Panc1 (cell line): ENCODE measurements at places on chromosomes 4 and X.

DNA sequence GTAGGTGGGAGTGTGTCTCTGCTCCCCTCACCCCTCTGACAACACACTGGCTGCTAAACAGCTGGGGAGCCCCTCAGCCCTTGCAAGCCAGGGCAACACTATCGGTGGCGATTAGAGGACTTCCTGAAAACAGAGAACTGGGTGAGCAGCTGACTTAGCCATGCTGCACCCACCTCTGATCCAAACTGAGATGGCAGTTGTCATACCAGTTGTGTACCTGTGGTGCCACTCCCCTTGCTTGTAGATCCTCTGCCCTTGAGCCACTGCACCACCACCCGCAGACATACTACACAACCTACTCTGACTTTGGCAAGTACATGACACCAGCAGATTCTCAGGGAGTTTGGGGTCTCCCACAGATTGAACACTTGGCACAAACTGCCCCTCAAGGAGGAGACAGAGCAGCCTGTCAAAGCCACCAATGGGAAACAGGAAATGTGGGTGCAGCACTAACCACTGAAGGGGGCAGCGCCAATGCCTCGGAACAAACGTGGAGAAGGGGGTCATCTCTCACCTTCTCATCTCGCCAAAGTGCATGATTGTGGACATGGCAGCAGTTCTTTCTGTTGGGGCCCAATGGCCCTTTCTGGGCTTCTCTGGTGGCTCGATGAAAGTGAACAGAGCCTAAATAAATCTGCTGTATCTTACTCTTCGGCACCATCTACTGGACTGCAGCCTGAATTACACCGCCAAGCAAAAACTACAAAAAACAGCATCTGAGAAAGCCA lies 119.8 kb downstream of the NEK1 start:
- no peak for DNase-seq

DNA sequence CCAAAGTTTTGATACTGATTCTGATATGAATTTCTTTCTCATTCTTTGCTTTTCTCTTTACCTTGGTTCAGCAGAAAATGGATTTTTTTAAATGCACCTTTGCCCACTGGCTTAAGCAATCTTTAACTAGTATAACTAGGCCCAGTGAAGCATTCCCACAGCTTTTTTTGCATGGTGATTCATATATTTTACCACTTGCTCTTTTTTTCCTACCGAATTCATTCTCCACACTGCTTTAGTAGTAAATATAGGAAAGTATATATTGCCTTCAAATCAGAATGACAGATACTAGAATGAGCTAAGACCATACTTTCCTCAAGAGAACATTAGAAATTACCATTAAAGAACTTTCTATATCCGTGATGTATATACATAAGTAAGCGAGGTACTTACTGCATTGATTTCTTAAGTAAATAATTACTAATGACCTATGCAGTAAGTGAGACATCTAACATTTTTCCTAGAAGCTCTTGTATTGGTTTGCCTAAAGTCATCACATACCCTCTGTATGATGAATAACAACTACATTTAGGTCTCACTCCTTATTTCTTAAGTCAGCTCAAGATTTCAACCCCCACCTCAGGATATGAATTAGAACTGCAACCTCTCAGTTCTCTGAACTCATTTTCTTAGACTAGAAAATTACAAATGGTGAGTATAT lies 44.2 kb downstream of the SLC4A4 start:
- no peak for DNase-seq

DNA sequence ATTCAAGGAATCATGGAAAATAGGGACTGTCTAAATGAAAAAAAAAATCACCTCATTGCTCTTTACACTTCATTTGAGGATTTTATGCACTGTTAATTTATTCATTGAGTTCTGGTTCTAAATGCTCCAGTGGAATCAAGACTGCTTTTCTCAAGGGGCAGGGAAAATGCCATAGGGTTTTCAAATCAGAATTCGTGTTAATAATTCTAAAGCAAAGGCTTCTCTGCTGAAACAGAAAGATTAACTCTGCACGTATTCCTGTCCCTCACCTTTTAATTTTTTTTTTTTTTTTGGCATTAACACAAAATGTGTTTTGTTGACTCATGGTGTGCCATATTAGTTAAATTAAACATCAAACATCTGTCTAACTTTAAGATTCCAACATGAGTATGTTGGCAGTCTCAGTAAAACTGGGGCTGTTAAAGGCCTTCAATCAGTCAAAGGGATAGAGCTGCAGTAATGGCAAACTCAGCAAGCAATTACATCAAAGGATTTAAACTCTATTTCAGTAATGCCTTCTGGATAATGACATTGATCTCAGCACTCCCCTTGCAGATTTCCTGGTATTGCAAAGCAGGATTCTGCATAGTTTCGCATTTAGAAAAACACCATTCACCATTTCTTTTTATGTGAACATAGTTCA lies 878.1 kb downstream of the RAPGEF2 start:
- DNase-seq, result no peak

DNA sequence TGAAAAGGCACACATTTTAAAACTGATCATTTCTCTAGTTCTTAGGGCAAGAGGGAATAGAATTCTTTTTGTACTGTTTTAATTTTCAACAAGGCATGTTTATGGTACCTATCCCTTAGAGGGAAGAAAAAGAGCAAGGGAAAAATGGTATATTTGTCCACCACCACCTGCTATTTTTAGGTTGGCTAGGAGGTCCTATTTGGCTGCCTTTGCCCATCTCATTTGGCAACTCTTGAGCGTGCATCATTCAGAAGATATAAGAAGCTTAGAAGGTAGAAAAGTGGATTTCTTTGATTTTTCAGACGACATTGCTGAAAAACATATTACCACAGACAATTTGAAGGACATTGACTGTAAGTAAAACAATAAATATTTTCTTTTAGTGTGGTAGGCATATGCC lies 69.0 kb downstream of the DCK start:
- DNase-seq, result no peak

DNA sequence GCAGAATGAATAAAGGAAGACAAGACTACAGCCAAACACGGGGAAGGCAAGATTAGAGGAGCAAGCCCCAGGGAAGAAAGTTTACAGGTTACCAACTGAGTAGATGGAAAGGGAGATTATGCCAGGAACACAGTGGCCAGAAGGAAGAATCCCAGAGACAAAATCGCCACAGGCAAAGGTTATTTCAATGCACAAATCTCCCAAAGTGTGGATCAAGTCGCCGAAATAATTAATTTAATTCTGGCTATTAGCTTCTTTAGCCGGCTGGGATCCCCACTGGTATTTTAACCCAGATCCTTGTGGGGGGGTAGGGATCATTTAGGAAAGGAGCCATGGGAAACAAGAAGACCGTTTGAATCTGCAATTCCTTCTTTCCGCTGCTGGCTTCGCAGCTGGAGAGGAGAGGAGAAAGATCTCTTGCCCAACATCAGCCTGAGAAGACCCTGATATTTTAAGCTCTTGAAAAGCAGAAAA lies 171.0 kb downstream of the DHX15 start:
- DNase-seq, result no peak

- no peak for DNase-seq
Observed at GRCh38 chr4:24319387-24319786, 265.0 kb downstream of the DHX15 start.

GRCh38 chrX:139554991-139555675 lies 24.6 kb downstream of the F9 start:
- DNase-seq, result no peak

- DNase-seq, result no peak
Observed at GRCh38 chr4:100721077-100721476, 203.3 kb upstream of the EMCN start.

DNA sequence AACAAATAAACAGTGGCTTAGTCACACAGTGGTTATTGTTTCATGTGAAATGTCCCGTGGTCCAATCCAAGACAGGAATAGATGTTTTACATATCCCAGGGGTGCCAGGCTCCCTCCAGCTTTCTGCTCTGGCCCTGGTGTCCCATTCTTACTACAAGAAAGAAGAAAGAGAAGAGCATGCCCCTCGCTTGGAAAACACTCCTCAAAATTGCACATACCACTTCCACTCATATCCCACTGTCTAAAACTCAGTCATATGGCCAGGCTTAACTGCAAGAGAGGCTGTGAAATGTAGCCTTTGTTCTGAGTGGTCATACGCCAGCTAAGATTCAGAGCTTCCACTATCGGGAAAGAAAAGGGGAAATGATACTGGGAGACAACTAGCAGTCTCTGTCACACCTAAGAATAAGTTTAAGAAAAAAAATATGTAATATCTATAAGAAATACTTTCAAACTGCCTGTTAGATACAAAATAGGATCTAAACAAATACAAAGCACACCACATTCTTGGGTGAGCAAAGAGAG lies 306.8 kb upstream of the FAM241A start:
- DNase-seq, result no peak

- DNase-seq, result no peak
Observed at GRCh38 chr4:147530134-147530533, 49.2 kb downstream of the EDNRA start.

DNA sequence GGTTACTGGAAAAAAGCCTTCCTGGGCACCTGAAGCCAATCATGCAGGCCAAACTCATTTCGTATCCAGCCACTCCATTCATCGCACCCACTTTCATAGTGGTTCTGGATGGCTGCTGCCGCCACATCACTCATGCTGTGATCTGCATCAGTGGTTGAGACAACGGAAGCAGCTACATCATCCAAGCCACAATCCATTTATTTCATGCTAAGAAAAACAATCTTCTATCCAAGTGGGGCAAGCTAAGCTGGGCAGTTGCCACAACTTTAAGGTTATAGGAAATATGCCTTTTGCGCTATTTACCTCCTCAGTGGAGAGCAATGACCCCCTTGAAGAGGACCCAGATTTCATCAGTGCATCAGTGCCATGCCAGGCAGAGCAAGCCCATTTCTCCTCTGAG lies 124.6 kb downstream of the GRIA3 start:
- no peak for DNase-seq

DNA sequence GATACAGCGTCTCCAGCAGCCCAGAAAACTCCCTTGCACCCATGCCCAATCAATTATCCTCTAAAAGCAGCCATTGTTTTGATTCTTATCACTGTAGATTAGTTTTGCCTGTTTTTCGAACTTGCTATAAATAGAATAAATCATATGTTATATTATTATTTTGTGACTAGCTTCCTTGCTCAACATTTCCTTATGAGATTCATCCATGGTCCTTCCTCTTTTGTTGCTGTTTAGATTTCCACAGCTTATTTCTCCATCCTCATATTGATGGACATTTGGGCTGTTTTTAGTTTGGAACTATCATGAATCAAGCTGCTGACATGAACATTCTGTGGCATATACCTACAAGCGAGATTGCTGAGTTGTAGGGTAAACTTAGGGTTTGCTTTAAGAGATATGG lies 595.3 kb downstream of the BCOR start:
- no peak for DNase-seq

DNA sequence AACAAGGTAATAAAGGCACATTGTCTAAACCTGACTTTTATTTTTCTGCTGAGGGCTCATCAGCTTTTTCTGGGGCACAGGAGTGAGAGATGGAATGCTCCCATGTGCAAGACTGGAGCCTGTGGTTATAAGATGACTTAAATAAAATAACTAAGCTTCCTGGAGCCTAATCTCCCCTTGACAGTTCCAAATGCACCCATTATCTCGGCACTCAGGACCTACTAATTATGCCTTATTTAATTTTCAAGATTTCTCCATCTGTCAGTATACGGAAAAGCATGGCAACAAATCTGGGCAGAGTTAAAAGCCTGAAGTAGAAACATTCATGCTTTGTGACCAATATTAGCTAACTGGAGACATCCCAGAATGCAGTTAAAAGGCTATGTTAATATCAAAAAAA lies 416.7 kb upstream of the TEX13C start:
- no peak for DNase-seq

GRCh38 chr4:89258506-89258905 lies 49.1 kb downstream of the GPRIN3 start:
- no peak for DNase-seq

GRCh38 chrX:107576841-107577240 lies 51.5 kb upstream of the PRPS1 start:
- no peak for DNase-seq

GRCh38 chr4:173731257-173731656 lies 201.2 kb upstream of the HAND2 start:
- no peak for DNase-seq

DNA sequence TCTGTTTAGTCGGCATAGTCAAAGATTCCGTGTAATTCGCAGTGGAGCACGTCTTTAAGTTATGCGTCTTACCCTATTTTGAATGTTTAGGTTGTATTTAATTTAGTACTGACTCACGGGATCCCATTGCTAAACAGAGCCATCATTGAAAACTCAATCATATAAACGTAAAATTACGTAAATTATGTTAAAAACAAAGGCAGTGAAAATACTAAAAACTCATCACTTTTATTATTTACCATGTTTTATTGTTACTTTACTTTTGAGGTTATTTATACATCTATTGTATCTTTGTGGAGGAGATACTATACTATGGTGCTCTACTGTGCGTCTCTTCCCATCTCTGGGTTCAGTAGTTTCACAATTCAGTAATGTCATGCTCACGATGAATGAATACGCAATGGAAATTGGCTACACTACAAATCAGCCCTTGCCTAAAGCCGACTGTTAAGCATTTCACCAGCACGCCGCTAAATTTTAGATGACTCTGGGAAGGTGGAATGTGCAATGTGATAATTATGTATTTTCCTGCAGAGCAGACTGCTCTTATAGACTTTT lies 944 bp downstream of the FUNDC2 start:
- DNase-seq, result peak; percentile 53

- DNase-seq, result no peak
Observed at GRCh38 chrX:148513661-148514060, 13.2 kb downstream of the AFF2 start.

DNA sequence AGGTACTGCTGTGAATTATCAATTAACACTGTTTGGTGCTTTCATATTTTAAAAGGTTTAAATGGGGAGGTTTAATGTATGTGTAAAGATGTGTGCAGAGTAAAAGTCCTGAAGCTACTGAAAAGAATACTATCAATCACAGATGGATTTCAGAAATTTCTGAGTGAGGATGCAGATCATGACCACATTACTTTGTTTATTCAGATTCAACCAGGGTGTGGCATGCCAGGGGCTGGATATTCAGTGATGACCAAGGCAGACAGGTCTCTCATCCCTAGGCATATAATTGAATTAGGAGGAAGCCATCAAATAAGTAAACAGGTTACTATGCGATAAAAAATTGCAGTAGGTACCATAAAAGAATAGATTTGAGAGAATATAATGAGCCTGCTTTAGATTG lies 28.0 kb upstream of the ANKRD50 start:
- DNase-seq, result no peak

DNA sequence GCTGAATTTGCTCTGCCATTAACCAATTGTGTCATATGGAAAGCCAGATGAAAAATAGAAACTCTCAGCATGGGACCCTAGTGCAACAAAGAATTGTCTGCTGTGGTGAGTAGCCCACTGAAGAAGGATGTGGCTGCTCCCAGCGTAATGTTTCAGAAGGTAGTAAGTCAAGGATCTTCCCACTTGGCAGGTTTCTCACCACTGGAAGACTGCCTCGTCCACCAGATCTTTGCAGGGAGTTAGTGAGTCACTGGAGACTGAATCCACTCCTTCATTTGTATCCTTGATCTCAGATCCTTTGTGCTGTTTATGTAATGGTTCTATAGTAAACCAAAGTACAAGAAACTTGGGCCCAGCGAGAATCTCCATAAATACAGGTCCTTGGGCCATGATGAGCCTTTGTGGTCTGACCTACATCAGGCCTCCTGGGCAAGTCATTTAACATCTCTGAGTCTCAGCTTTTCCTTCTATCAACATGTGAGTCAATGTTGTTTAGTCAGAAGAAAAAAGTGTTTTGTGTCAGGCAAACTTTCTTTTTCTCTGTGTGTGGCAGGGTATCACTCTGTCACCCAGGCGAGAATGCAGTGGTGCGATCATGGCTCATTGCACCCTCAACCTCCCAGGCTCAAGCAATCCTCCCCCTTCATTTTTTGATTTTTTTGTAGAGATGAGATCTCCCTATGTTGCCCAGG lies 78.0 kb upstream of the CCDC160 start:
- no peak for DNase-seq

GRCh38 chrX:38489341-38489740 lies 72.0 kb upstream of the TSPAN7 start:
- DNase-seq, result no peak
